D721Med (cell line): ENCODE measurements at places on chromosomes 12 and 14.

GRCh38 chr14:99854831-99855230 is 61.6 kb downstream of the EML1 start:
- DNase-seq = no peak

- DNase-seq = no peak
Measured at GRCh38 chr12:31506515-31507306, 84.2 kb downstream of the DENND5B start.

- DNase-seq = no peak
Measured at GRCh38 chr12:68378872-68379606, 46.9 kb upstream of the MDM1 start.

- DNase-seq = no peak
Measured at GRCh38 chr12:76634133-76634532, 74.6 kb upstream of the OSBPL8 start.

DNA sequence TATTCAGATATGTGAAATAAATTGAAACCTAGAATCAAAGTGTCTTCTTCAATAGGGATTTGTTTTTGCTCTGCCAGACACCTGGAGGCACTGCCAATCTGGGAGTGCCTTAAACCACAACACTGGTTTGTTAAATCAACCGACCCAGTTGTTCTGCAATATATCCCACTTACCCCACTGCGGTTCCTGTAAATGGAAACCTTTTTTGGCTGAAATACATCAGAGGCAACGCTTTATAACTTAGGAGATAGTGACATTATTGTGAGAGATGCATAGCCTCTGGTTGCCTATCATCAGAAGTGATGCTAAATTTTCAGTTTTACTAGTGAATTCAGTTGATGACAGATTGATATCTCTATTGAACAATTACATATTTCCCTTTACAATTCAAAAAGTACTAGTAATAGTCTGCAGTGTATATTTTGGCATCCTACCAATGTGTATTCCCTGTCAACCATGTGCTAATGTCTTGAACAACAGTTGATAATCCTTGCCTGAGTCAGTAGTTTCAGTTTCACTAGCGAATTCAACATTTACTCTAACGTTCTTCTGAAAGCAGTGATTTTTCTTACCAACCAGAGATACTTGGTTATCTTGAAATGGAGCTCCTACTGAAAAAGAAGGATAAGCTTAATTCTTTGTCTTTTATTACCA is 30.5 kb downstream of the PPP2R5C start:
- DNase-seq = no peak
